ENCODE measurements at places on chromosomes 13 and 19. TPM values are rescaled to one million over a fixed set of nuclear protein-coding genes. Genes with fewer than 3 reads are reported as not detected.

Gene CBY2
- not detected for total RNA-seq

Gene PSG11
- not detected for total RNA-seq

Gene PEAK3
- not detected for total RNA-seq

Gene SPACA4
- not detected for total RNA-seq

Gene ZNF730
- total RNA-seq: not detected

Gene ZNF835
- not detected for total RNA-seq

Gene DKKL1
- total RNA-seq: 0.50 TPM

Gene ZNF69
- not detected for total RNA-seq

Gene PRSS57
- 0.13 TPM for total RNA-seq

Gene JAK3
- total RNA-seq: 0.13 TPM

Gene ZNF112
- total RNA-seq: 2.3 TPM

Gene HSPH1
- total RNA-seq: 105 TPM

Gene ZNF71
- total RNA-seq: 12.5 TPM

Gene EDNRB
- total RNA-seq: not detected
